ENCODE measurements at places on chromosomes 5 and 9.
A peak's percentile ranks its signal among the peaks of the same experiment; 100 is the strongest.

DNA sequence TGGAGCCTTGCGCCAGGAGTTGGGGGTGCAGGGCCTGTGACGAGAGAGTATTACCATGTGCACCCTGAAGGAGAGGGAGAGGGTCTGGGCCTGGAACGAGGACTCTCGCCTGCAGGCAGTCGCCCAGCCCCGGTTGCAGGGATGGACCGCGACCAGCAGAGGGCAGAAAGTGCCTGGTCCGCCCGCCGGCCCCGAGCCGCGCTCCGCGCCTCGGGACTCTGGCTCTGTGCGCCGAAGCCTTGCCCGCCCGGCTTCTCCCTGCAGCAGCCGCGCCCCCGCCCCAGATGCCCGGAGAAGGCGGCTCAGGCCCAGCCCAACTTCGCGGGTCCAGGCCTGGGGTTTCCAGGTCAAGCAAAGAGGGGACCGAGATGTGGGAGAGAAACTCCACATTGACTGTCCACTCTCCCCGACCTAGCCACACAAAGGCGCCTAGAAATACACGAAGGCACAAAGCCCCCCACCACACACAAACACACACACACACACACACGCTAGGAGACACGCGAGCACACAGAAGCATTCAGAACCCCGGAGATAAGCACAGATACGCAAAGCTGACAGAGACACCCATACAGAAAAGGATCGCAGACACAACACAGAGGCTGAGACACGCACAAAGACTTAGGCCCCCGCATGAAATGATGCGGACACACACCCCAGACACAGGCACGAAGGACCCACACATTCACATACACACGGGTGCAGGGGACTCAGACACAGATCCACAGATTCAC lies 2.0 kb upstream of the LMX1B start:
- peak; percentile 89 for DNase-seq

DNA sequence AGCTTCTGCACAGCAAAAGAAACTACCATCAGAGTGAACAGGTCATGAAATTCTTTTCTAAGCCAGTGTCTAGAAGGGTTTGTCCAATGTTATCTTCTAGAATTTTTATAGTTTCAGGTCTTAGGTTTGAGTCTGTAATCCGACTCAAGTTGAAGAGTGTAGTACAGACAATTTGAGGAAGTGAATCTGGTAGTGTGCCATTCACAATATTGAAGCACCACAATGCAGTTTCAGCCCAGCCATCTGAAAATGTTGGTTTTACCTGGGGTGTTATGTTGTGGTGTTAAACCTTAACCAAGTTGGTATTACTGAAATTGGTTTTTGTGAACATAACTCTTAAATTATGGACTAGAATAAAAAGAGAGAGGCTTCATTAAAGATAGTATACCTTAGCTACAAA lies 77.2 kb downstream of the ADAMTS16 start:
- DNase-seq = no peak

GRCh38 chr9:122141671-122142070 lies 17.9 kb downstream of the NDUFA8 start:
- no peak for DNase-seq

DNA sequence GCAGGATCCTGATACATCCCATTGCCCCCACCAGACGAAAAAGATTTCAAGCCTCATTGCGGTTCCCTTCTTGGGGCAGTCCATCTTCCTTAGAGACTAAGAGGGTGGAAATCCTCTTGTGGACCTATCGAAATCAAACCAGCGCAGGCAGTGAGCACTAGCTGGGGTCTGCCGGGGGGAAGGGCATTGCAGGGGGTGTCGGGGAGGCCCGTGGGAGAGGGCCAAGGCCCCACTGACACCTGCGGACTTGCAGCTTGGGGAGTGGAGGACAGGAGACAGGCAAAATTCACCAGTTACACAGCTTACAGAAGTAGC lies 522 bp downstream of the BTNL9 start:
- DNase-seq = no peak

DNA sequence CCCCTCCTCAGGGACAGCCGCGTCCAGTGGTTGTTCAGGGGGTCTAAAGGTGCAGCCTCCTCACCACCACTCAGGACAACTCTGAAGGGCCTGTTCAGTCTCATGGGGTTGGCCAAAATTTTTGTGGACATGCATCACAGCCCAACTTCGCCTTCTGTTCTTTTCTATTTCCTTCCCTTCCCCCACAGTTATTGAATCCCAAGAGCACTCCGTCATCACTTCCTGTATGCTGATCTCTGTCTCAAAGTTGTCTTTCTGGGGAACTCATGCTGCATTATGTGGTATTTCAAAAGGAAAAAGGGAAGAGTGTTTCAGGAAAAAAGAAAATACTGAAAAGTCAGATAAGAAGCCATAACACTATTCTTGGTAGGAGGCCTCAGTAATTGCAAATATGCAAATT lies 355.4 kb downstream of the CAAP1 start:
- no peak for DNase-seq

GRCh38 chr9:101478444-101478843 lies 42.9 kb upstream of the ALDOB start:
- no peak for DNase-seq

DNA sequence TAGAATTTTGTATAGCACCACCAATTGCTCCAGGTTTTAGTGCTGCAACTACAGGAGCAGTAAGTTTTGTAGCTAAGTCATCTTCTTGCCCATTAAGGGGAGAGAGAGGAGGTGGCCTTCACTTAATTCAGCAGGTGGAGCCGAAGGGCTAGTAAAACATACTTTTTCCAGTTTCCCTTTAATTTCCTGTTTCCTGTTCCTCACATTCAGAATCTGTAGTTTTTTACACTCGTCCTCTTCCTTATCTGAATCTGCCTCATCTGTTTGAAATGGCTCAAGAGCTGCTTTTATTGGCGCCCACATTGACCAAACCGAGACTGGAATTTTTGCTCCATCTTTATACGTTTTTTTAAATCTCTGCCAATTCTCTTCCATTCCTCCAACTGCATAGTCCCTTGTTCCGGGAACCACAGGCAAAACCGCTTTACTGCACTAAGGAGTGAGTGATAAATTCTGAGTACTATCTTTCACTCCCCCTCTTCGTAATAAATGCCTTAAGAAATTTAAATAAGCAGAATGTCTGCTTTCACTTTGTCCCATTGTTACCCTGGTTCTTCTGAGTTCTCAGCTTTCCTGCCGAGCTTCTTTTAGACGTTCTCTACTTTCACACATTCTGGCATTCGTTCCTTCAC lies 133.9 kb downstream of the DROSHA start:
- DNase-seq = no peak

DNA sequence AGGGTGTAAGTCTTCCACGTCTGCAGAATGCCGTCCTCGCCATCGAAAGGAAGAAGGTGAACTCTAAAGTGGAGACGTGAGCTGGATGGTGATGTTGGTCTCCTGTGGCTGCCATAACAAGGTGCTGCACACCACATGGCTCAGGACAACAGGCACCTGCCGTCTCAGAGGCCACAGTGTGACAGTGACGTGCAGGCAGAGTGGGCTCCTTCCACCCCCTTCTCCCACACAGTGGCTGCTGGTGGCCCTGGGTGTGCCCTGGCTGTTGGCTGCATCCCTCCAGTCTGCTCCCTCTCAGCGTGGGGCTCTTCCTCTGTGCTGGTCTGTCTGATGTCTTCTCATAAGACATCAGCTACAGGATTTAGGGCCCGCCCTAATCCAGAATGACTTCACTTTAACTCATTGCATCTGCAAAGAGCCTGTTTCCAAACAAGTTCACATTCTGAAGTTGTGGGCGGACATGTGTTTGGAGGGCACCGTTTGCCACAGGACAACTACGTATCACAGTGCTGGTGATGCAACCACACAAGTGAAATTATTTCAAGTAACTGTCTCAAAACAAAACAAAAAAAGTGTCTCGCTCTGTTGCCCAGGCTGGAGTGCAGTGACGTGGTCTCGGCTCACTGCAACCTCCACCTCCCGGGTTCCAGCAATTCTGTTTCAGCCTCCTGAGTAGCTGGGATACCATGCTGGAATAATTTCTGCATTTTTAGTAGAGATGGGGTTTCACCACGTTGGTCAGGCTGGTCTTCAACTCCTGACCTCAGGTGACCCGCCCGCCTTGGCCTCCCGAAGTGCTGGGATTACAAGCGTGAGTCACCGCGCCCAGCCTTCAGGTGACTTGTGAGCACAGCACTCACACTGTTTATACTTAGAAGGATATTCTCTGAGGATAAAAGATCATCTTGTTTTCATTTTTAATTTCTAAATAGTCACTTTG lies 31.2 kb upstream of the CLPTM1L start:
- DNase-seq = no peak

GRCh38 chr9:89844075-89844474 lies 239.3 kb downstream of the GADD45G start:
- no peak for DNase-seq

DNA sequence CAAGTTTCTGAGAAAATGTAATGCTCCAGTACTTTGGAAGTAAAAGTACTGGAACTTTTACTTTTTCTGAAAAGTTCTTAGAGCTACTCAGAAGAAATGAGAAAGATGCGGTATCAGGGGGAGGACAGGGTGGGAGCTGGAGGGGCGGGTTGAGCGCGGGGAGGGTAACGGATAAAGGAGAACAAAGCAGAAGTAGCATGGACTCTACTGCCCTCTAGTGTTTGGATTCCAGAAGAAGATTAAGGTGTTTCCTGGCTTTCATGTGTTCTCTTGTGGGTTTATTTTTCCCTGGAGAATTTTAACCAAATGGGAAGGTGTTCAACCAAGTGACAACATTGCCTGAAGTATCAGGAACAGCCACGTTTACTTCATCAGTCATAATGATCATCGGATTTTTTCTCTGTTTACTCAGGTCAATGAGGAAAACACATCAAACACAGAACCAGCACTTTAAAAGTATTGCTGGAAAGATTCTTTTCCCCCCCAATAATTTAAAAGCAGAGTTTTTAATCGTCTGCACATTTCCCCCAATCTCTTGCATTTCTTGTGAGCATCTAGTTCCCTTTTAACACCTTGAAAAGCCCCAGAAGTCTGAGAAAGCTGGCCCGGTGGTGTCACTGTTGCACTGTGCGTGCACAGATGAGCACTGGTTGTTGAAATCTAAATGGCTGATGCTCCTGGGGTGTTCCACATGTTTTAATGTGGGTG lies 190.6 kb downstream of the MPDZ start:
- peak; percentile 53 for DNase-seq

DNA sequence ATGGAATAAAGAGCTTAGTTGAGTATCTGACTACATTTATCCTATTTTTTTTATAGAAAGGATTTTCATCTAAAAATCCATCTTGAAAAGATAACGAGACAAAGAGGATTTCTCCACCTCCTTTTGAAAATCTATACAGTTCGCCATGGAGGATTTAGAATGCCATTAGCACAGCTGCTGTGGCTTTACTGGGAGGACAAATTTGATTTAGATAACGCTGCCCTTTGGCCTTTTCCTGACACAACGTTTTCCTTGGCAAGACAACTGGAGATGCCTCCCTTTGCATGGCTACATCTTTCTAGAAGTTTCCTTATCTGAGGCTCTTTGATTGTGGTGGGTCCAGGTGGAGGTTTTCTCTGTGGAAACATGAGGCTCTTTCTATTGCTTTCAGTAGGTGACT lies 146.7 kb upstream of the KLF9 start:
- DNase-seq = no peak

- no peak for DNase-seq
Observed at GRCh38 chr5:162139190-162139589, 71.6 kb downstream of the GABRG2 start.

DNA sequence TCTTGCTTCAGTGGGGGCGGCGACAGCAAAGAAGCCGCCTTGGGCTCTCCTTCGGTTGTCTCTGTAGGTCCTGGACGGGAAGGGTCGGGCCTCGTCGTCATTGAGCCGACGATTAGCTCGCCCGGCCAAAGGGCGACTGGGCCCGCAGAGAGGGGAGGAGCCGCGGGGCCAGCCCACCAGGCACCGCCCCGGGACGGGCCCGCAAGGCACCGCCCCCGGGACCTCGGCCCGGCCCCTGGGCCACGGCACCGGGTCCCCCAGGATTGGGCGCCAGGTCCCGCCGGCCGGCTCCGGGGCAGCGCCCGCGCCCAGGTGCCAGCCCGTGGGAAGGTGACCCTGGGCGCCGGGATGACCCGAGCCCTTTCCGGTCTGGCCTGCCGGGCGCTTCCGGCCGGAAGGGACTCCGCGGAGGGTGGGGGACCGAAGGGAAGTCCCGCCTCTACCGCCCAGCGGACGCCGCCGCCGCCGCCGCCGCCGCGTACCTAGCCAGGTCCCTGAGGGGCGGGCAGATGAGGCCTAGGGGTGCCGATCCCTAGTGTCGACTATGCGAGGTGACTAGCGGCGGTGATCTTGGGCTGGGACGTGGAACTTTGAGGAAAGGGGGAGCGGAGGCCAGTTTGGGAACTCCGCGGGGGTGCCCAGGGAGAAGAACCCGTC lies at the start of the genes GBA2 and RGP1:
TSS of gene GBA2 (minus strand) at position 371 of the 657 bp plus-strand sequence. CDS start 524 bp downstream, outside the sequence.
TSS of gene RGP1 (plus strand) at position 430 of the 657 bp plus-strand sequence. CDS start 469 bp downstream, outside the sequence.
- DNase-seq = peak; percentile 86

DNA sequence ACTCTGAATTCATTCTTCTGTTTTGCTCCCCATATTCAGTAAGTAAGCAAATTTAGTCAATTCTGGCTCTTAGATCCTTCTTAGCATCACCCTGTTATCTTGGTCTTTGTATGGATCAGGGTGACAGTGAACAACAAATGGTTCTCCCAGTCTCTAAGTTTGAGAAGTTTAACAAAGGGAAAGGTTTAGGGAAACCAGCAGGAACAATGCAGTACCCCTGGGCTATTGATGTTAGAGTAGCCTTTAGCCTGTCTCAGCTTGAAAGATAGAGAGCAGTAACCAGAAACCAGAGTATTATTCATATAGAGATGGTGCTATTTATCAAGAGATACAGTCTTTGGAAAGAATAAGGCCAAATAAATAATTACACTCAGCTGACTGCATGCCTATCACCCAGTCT lies 241.8 kb downstream of the CDH12 start:
- DNase-seq = no peak

- no peak for DNase-seq
Observed at GRCh38 chr9:117453737-117454136, 38.9 kb upstream of the ASTN2 start.

GRCh38 chr9:136525841-136526499 lies 19.9 kb downstream of the NOTCH1 start:
- no peak for DNase-seq

- DNase-seq = no peak
Observed at GRCh38 chr5:37859805-37860204, 20.0 kb upstream of the GDNF start.

DNA sequence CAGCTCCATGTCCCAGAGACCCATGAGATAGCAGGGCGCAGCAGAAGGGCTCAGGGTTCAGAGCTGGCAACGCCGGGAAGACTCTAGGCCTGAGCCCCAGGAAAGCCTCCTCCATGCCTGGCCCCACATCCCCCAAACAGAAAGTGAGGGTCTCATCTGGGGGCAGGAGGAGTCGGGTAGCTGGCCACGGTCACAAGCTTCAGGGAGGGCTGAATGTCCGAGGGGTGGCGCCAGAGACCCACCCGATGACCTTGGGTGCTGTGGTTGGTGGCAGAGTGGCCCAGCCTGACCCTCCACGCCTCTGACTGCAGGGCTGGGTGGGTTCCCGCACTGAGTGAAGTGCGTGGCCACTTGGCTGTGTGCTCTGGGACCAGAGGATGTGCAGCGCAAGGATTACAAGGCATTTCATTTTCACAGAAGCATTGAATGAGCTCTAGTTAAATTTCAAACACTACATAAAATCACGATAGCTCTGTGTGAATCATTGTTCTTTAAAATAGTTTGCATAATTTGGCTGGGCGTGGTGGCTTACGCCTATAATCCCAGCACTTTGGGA lies 3.0 kb downstream of the C8G start:
- peak; percentile 67 for DNase-seq
